ENCODE measurements at places on chromosomes 11 and 22. TPM values are rescaled to one million over a fixed set of nuclear protein-coding genes. Genes with fewer than 3 reads are reported as not detected.
A peak's percentile ranks its signal among the peaks of the same experiment; 100 is the strongest.

DNA sequence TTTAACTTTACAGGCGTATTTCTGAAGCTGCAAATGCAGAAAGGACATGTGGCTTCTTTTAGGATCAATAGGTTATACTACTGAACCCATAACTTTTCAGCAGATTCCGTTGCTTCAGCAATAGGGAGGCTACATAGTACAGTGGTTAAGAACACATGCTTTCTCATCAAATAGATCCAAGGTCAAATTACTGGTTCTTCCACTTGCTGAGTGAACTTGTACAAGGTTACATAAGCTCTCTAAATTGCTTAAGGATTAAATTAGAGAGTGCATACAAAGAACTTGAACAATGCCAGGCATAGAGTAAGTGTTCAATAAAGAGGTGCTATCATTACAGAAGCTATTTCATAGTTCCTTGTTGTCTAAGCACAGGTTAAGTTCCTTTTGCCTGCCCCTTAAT is 129.6 kb downstream of the BARX2 start:
- H3K4me1 ChIP-seq, result no peaks in the 10 kb centered on the region
- no peaks in the 10 kb centered on the region for H3K27me3 ChIP-seq
- H3K36me3 ChIP-seq, result no peaks in the 10 kb centered on the region
- no peak overlapping the region for H3K4me3 ChIP-seq

- H3K4me3 ChIP-seq, result no peak overlapping the region
- no peak for DNase-seq
- peaks cover 8% of the 10 kb centered on the region for H3K4me1 ChIP-seq
- no peak overlapping the region for H3K27ac ChIP-seq
- no peaks in the 10 kb centered on the region for H3K36me3 ChIP-seq
Measured at GRCh38 chr22:45192701-45193187, 29.0 kb downstream of the NUP50 start.

GRCh38 chr11:7787239-7787638 is 9.5 kb downstream of the OR5P2 start:
- no peak for DNase-seq
- no peaks in the 10 kb centered on the region for H3K36me3 ChIP-seq
- H3K4me1 ChIP-seq, result no peaks in the 10 kb centered on the region
- H3K4me3 ChIP-seq, result no peak overlapping the region
- no peaks in the 10 kb centered on the region for H3K27me3 ChIP-seq

GRCh38 chr11:48047616-48048015 is 67.3 kb downstream of the PTPRJ start:
- peak overlapping the region; percentile 51 for H3K27ac ChIP-seq
- DNase-seq, result no peak
- H3K4me3 ChIP-seq, result no peak overlapping the region
- H3K4me1 ChIP-seq, result peaks cover 11% of the 10 kb centered on the region
- no peaks in the 10 kb centered on the region for H3K36me3 ChIP-seq

Gene CD82
- 14.8 TPM for total RNA-seq

DNA sequence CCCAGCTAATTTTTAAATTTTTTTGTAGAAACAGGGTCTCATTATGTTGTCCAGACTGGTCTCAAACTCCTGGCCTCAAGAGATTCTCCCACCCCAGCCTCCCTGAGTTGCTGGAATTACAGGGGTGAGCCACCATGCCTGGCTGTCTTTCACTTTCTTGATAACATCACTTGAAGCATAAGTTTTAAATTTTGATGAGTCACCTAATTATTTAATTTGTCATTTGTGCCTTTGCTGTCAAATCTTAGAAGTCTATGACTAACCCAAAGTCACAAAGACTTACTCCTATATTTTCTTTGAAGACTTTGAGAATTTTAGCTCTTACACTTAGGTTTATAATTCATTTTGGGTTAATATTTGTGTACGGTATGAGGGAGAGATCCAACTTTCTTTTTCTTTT is 14.5 kb upstream of the MSANTD2 start:
- H3K36me3 ChIP-seq, result no peaks in the 10 kb centered on the region
- H3K4me3 ChIP-seq, result no peak overlapping the region
- no peak for DNase-seq
- H3K4me1 ChIP-seq, result no peaks in the 10 kb centered on the region
- peaks cover 6% of the 10 kb centered on the region for H3K27me3 ChIP-seq

Gene TMEM121B
- 6.7 TPM for total RNA-seq

Gene SLC22A6
- total RNA-seq, result not detected

- H3K27ac ChIP-seq, result no peak overlapping the region
- peaks cover 61% of the 10 kb centered on the region for H3K27me3 ChIP-seq
- DNase-seq, result peak; percentile 46
- no peaks in the 10 kb centered on the region for H3K4me1 ChIP-seq
Measured at GRCh38 chr22:46044621-46045458, 67.9 kb upstream of the WNT7B start.

GRCh38 chr11:8312986-8313385 is 49.3 kb upstream of the LMO1 start:
- no peak for DNase-seq
- no peak overlapping the region for H3K27ac ChIP-seq
- H3K27me3 ChIP-seq, result no peaks in the 10 kb centered on the region
- H3K4me1 ChIP-seq, result no peaks in the 10 kb centered on the region
